Cortex of kidney (tissue), 1 donor: ENCODE measurements at places on chromosomes 16 and 17.

DNA sequence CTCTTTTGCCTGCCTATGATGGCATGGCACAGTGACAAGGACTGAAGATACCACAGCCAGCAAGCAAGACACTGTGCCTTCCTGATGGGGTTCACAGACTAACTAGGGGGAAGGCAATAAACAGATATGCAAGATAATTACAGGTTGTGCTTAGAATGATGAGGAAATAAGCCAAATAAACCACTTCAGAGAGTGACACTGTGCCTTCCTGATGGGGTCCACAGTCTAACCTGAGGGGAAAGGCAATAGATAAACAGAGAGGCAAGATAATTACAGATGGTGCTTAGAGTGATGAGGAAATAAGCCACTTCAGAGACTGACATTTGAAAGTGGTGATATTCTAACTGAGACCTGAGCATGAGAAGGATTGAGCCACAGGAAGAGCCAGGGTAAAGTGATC, 84.2 kb downstream of the HS3ST2 start:
- no peak for DNase-seq

DNA sequence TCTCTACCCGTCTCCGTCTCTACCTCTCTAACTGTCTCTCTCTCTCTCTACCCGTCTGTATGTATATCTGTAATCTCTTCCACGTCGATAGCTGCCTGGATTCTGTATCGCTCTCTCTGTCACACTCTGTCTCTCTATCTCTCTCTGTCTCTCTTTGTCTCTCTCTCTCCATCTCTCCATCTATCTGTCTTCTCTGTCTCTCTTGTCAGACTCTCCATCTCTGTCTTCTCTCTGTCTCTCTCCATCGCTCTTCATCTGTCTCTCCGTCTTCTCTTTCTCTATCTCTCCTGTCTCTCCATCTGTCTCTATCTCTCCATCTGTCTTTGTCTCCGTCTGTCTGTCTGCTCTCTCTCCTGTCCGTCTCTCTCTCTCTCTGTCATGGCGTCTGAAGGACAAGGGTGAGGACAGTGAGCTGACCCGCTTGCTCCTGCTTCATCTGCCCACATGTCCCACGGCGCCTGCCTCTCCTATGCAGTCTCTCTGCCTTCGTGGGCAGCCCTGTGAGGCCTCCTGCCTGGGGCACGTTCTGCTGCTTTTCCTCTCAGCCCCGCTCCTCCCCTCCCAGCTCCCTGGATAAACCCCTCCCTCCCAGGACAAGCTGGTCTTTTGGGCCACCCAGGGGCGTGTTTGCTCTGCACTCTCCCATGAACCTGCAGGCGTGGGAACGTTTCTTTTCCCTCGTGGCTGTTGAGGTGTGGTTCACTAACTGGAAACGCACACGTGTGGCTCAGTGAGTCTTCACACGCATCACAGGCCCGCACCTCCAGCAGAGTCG, 18.9 kb downstream of the ACSF3 start:
- no peak for DNase-seq

GRCh38 chr16:57759541-57760356, 24.2 kb downstream of the KATNB1 start:
- no peak for DNase-seq

GRCh38 chr16:77748421-77749005, 26.2 kb downstream of the NUDT7 start:
- no peak for DNase-seq

- DNase-seq: no peak
Measured at GRCh38 chr16:16867973-16868372, 489.0 kb downstream of the NPIPA7 start.

DNA sequence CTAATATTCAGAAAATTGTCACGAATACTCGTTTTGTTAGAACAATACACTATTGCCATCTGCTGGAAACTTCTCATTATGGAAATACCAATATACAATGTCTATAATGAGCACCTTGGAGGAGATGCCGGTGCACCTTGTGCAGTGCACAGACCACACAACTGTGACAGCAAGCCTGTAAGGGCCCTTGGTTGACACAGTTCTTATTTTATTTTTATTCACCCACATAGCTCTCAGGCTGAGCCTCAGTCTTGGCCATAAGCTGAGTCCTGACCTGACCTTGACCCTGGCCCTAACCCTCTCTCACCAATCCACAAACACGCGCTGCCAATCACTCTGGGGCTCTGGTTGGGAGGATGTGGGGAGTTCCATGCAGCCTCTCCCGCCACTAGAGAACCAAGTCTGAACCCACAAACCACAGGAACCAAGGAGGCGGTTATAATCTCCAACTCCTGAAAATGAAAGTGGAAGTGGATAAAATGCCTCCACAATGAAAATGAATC, 7.6 kb downstream of the AIPL1 start:
- DNase-seq: no peak

DNA sequence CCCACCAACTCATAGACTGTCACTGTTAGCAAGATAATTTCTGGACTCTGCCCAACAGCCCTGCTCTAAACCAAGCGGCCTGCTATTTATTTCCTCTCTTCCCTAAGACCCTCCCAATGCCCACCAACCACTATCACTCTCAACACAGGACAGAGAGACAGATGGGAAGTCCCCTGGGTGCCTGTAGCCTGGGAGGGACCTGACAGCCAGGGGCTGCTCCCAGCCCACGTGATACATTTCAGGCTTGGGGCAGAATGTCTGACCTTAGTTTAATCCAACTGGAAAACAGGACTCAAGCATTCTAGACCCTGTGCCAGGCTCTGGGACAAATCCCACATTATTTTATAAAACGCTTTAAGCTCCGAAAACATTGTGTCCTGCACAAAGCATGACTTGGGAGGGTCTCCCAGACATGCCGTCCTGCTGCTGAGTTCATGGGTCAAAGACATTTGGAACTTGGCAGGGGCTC, 23.6 kb downstream of the XYLT1 start:
- DNase-seq: no peak

- DNase-seq: no peak
Measured at GRCh38 chr17:79084291-79085153, 9.9 kb downstream of the ENGASE start.

GRCh38 chr17:42125565-42125964, 3.0 kb downstream of the HSPB9 start:
- no peak for DNase-seq

- DNase-seq: no peak
Measured at GRCh38 chr17:33789658-33790057, 465.4 kb upstream of the CCL2 start.

DNA sequence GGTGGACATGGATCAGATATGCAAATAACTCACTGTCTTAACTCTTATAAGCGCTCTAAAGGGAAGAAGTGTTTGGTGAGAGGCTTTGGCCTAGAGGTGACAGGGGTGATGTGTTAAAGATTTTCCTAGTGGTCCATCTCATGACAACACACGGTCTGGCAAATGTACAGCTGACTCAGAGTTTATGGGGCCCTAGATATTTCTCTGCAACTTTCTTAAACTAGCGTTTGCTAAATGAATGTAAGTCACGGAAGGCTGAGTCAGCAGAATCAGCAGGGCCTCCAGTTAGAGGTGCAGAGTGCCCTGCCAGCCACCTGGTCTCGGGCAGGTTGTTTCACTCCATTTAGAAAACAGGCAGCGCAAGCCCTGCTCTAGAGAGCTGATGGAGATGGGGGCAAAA, 40.1 kb downstream of the CLEC16A start:
- DNase-seq: no peak

DNA sequence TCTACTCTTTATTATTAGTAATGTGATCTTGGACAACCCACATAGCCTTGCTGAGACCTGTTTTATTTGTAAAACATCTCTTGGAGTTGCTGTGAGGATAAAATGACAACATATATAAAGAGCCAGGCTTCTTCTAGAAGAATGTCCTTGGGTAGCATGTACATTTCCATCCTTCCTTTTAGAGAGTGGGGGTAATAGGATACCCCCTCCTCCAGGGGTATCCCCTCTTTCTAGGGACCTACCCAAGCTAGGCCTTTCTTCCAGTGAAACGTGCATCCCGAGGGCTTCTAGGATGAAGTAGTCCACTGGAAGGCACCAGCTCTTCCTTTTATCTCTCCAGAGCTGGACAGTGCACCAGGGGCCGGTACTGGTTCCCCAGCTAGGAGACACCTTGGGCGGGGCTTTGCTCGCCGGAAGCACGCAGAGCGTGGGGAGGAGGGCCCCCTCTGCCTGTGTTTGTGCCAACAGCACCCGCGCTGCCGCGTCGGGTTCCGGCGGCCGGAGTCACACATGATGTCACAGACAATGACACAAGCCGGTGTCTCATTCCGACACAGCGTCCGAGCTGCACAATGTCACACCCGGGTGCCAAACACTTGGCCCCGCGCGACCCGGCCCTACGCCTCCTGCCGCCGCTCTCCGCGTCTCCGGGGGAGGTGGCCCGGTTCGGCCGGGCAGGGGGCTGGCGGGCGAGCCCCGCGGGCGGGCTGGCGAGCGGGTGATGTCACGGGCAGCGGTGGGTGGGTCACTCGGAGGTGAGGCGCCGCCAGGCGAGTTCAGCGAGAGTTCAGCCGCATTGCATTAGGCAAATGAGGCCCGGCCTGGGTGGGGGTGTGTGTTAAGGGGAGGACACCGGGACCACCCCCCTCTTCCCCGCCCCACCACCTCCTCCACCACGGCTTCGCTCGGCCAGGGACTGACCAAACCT, 23.4 kb downstream of the GJD3 start:
- DNase-seq: peak; percentile 46
